Activated CD8-positive, alpha-beta memory T cell treated with anti-CD3 and anti-CD28 coated beads for 1 hour (primary cell): ENCODE measurements at places on chromosomes 7 and 10.

- no peak for DNase-seq
These were observed 1.0 kb downstream of the SRGN start for GRCh38 chr10:69088801-69089501.

DNA sequence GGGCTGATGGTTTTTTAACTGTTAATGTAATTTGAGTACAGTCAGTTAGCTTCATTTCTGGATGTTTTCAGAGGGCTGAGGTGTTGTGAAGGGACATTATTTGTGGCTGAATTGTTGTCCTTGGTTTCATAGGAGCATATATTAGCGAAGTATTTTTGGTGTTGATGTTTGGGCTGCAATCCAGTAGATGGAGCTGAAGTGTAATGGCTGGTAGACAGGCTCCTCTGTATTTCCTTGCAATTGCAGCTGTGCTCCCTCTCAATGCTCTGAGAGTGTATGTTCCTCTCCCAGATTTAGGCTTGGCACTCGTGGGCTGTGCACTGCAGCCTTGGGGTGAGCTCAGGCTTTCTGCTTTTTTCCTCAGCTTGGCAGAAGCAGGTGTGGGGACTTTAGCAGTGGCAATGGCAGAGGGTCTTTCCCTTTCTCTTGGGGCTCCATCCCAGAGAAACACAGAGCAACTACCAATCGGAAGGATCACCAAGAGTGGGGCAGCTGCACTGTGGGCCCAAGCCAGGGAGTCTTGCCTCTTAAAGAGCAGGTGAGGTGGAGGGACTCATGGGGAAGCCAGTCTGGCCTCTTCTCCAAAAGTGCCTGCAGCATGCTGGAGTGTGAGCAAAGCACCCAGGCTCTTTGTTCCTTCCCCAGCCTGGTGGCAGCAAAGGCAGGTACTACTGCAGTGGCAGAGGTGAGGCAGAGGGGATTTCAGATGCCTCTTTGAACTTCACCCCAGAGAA, 544.4 kb downstream of the SH2D4B start:
- DNase-seq: no peak

- DNase-seq: no peak
These were observed 30.1 kb downstream of the AFAP1L2 start for GRCh38 chr10:114374053-114374791.

GRCh38 chr10:4057725-4058513, 272.9 kb upstream of the KLF6 start:
- no peak for DNase-seq

- no peak for DNase-seq
These were observed 3.1 kb downstream of the KLLN start for GRCh38 chr10:87860156-87860795.

DNA sequence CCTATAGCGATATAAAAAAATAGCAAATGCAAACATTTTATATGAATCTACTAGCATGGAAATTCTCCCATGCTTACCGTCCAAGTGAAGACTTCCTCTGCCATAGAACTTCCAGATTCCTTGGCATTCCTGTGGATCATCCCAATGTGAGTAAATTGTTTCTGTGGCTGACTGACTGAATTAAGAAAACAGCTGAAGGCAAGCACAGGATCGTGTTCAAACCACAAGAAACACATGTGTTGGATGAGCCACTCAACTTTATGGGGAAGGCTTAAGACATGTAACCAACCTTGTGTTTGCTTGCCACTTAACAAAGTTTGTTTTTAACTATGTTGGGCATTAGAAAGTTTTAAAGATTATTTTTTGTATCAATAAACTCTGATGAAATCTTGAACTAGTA, 2.6 kb upstream of the MYPN start:
- DNase-seq: no peak

GRCh38 chr7:27109466-27110185, 7.1 kb upstream of the HOXA2 start:
- no peak for DNase-seq

DNA sequence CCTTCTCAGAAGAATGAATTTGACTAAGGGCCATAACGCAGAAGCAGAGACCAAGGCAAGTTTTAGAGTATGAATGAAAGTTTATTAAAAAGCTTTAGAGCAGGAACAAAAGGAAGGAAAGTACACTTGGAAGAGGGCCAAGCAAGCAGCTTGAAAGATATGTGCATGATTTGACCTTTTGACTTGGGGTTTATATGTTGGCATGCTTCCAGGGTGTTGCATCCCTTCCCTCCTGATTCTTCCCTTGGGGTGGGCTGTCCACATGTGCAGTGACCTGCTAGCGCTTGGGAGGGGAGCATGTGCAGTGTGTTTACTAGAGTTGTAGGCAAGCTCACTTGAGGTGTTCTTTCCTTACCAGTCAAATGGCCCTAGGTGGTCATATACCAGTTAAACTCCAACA, 37.9 kb upstream of the LRRN3 start:
- DNase-seq: no peak

DNA sequence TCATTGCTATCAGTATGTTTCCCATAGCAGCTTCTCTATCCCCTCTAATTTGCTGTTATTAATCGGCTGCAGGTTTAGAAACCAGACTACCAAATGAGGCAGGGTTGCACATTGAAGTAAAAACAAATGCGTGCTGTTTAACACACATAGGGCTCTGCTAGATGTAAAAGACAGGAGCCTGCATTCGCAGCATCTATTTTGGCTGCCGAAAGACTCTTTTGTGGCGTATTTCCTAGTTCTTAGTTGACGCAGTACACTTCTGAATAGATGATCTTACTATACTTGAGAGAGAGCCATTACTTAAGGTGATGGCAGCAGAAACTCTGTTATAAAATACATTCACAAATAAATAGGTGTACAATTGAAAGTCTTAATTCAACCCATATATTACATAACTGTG, 21.4 kb downstream of the SGCE start:
- no peak for DNase-seq

DNA sequence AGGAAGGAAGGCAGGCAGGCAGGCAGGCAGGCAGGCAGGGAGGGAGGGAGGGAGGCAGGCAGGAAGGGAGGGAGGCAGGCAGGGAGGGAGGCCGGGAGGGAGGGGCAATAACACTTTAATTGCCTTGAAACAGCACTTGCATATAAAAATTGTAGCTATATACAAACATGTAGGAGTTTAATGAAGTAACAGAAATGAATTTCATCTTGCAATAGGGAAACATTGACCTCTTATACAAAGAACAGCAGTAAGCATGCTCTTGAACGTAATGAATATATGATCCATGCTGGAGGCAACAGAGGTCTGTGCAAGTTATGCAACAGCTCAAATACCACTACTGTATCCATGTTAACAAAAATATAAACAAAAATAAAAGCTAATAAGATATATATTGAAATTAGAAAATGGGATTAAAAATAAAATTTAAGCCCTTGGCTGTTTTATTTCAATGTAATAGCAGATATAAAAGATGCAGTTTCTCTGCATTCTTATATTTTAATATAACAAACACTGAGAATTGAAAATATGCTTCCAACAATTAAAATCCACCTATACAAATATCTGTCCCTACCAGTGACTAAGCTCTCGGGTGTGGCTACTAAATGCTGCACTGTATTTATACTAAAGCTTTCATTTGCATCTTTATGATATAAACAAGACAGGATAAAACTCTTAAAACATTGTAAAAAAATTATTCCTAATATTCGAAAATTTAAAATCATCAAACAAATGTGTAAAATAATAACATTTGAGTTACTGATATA, 50.3 kb downstream of the CACNA2D1 start:
- DNase-seq: no peak

DNA sequence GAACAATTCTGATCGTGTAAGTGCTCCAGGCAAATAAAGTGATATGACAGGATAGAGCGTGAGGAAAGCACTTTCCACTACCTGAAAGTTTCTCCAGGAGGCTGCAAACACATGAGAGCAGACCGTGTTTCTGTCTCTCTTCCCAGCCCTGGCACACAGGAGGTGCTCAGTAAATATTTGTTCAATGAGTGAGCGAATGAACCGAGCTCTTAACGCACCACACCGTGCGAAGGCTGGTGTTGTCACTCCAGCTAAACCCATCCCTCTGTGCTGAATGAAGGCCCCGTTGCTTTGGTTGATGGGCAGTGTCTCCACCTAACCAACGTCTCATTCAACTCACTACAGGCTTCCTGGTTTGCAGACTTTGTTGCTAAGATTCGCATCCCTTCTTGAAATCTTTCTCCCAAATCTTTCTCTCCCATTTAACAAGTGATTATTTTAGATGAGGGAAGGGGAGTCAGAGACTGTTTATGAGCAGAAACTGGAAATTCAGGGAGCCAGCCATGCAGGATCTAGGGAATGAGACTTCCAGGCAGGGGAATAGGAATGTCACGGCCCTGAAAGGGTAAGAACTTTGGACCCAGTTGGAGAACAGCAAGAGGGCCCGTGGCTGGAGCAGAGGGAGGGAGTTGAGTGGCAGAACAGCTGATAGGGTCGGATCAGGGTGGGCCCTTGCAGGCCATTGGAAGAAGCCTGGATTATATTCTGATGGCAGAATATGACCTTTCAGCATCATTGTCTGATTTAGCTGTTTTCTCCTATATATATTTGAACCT, 282.6 kb downstream of the CAMK1D start:
- DNase-seq: no peak

DNA sequence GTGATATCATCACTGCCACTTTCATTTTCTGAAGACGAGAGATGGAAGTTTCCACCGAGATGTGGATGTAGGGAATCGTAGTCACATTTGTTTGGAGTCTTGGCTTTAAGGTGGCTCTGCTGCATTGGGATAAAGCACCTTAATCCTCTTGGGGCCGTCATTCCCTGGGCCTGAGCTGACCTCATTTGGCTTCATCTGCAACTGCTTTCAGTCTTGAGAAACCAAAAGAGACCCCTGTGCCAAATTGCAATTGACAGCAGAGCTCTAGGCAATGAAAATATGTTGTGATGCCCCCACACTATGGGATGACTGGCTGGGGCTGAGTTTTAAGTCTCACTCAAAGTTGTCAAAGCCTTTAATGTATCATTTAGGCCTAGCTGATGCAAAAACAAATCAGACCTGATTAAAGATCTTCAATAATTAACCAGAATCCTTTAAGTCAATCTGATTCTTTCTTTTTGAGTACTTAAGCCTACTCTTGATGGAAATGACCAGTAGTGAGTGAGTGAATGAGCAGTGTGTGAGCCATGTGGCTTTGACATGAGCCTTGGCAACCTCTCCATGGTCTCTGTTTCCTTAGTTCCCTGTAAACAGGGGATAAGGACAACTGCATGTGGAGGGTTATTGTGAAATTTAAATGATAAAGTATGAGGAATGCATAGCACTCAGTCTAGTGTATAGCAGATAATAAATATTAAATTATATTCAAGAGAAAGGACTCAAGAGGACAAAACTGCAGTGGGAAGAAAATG, 155.0 kb downstream of the BMPER start:
- no peak for DNase-seq

GRCh38 chr10:78602201-78602932, 466.4 kb upstream of the ZMIZ1 start:
- no peak for DNase-seq

DNA sequence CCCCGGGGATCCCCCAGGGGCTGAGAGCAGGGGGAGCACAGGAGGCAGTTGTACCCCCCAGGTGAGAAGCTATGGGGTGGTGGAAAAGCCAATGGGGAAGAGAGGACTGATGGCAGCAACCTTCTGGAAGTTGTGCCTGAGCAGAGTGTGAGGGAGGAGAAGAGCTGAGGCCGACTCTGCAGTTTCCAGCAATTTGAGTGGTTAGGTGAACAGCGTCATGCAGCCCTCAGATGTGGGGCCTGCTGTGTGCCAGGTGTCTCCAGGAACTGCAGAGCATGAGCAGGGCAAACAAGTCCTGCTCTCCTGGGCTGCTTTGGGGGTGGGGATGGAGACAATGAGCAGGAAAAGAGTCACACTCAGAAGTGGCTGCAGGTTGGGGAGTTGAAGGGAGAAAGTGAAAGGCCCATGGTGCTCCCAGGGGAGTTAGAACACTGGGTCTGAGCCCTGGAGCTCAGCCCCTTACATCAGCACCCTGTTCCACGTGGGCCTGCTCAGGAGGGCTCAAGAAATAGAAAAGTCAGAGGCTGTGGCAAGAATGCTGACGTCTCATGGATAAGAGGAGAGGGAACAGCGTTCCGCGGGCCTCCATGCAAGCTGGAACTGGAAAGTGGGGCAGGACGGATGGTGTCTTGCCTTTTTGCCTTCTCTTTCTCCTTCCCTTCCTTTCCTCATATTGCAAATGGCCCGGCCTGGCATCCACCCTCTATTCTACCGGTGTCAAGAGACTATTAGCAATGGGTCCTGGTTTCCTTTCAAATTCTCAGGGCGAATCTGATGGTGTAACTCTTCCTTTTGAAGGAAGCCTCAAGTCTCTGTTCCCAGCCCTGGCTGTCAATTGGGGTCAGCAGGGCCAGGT, 4.0 kb upstream of the AFAP1L2 start:
- no peak for DNase-seq

DNA sequence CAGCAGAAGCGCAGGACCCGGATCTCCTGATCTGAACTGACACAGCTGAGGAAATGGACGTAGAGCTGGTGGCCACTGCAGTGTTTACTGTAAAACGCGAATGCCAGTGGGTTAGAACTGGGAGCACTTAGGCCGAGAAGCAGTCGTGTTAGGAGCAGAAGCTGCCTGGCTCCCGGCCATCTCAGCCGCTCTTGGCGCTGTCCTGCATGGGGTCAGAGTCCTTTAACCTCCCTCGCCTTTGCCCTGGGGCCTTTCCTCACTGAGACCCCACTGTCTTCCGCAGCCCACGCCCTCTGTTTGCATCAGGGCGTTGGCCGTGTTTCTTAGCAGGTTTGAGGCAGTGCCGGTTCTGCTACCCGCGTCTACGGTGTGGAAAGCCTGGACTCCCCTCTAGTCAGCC, 24.6 kb downstream of the DYNC2I1 start:
- no peak for DNase-seq

GRCh38 chr10:14032406-14032998, 298.2 kb downstream of the FRMD4A start:
- peak; percentile 11 for DNase-seq

- DNase-seq: no peak
These were observed 24.9 kb downstream of the RGR start for GRCh38 chr10:84269773-84270172.

- DNase-seq: no peak
These were observed 23.0 kb downstream of the CDC123 start for GRCh38 chr10:12218991-12219390.

DNA sequence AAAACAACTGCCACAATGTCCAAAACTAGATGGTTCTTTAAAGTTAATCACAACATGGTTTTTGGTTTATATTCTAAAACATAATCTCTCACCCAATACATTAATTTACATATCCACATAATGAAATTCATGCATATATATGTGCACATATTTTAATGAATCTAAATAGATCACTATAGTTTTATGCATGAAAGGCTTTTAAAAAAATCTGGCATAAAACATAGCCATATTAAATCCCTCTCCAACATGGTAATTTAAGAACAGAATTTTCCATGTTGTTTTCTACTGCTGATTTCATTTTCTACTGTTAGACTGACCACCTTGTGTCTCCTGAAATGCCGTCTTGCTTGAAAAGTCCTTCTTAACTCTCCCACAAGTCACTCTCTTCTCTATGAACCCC, 196.1 kb upstream of the AOAH start:
- no peak for DNase-seq

GRCh38 chr7:2763597-2763996, 75.6 kb downstream of the AMZ1 start:
- no peak for DNase-seq

DNA sequence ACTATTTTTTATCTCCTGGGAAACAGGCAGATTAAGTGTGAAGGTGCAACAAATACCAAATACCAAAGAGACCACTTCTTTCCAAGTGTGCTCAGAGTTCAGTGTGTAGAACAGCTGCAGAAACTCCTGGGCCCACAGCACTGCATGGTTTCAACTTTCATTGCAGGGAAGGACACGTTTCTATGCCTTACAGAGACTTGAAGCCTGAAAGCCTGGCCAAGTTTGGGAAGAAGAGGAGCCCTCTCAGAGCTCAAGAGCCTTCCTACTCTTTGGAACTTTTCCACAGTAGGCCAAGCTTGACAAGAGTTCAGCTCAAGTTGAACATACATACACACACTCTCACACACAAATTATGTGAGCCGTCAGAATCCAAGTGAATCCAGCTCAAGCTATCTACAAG, 2.5 kb downstream of the HOXA4 start:
- DNase-seq: no peak
